ENCODE measurements at places on chromosomes 1 and 21.

DNA sequence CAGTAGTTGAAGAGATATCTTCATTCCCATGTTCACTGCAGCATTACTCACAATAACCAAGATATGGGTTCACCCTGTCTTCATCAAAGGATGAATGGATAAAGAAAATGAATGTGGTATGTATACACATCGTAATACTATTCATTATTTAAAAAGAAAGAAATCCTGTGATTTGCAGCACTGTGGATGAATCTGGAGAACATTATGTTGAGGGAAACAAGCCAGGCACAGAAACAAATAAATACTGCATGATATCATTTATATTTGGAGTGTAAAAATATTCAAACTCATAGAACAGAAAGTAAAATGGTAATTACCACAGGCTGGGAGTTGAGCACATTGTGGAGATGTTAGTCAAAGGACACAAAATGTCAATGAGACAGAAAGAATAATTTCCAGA lies 977.2 kb downstream of the AMY1C start:
- no peak for DNase-seq

- DNase-seq, result peak; percentile 26
Measured at GRCh38 chr1:64514197-64514765, 44.4 kb downstream of the CACHD1 start.

GRCh38 chr1:188670837-188671236 lies 1806.8 kb downstream of the BRINP3 start:
- peak; percentile 62 for DNase-seq

DNA sequence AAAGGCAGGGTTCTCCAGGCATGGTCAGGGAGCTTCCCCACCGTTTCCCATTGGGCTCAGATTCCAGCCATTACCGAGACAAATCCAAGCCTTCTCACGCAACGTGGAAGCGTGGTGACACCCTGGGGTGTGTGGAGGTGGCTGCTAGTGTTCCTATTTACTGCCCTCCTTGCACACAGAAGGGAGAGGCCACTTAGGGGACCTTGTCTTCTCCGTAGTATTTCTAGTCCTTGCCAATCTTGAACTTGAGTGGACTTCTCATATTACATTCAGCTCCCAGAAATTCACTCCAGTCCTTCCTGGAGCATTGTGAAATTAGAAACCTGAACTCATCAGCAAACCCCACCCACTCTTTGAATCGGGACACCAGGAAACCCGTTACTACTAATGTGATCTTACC lies 131.6 kb downstream of the AJAP1 start:
- no peak for DNase-seq

DNA sequence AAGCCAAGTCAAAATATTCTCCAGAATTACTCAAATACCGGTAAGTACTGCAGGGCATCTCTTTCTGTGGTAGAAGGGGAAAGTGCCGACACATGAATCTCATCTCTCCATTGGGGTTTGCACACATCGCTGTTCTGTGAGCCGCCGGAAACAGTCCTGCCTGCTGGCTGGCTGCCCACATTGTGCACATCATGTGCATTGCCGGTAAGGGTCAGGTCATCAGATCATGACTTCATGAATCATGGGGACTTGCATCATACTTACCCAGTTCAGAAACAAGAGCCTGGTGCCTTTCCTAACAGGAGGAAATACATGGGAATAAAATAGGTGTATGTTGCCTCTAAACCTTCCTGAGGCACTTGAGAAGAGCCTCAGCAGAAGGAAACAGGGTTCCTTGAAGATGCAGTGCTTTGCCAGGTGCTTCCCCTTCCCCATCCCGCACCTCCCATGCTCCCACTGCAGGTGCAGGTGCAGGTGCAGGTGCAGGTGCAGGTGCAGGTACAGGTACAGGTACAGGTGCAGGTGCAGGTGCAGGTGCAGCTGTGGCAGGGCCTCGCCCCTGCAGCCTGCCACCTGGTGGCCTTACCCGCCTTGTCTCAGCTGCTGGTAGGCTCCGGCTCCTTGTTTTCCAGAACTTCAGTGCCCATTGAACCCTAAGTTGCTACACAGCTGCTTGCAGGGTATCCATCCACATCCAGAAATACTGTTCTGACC lies 26.5 kb downstream of the GPR137B start:
- peak; percentile 94 for DNase-seq

GRCh38 chr1:230281556-230281955 lies 144.6 kb downstream of the PGBD5 start:
- no peak for DNase-seq

DNA sequence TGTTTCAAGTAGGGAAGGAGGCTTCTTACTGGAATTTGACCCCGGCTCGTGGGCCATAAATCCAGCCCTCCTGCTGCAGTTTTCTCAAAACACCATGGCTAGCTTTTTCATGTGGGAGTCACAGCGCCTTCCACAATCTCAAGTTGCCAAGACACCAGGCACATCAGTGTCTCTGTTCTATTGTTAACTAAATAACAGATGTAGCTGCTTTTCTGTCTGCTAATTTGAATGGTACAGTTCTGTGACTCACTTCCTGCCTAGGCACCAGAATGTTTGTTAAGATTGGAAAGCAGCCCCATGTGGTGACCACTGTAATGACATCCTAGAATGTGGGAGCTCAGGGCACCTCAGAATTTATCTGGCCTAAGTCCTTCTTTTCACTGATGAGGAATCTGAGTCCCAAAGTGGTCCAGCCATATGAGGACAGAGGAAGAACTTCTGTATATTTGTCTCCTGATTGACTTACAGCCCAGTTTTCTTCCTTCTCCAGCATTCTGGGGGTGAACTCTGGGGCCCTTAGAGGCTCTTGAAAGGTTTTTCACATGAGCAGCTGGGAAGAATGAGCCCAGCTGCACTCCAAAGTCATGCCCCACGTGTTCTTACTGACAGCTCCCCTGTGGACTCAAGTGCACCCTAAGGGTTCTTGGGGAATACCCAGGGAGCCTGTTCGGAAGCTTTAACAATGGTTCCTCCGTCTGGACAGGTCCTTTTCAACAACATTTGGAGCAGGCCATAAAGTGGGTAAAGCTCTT lies 27.5 kb downstream of the TRIM45 start:
- DNase-seq, result peak; percentile 66

GRCh38 chr1:161915051-161915503 lies 108.6 kb downstream of the OLFML2B start:
- peak; percentile 27 for DNase-seq

GRCh38 chr21:26153758-26154157 lies 16.8 kb downstream of the APP start:
- DNase-seq, result no peak

DNA sequence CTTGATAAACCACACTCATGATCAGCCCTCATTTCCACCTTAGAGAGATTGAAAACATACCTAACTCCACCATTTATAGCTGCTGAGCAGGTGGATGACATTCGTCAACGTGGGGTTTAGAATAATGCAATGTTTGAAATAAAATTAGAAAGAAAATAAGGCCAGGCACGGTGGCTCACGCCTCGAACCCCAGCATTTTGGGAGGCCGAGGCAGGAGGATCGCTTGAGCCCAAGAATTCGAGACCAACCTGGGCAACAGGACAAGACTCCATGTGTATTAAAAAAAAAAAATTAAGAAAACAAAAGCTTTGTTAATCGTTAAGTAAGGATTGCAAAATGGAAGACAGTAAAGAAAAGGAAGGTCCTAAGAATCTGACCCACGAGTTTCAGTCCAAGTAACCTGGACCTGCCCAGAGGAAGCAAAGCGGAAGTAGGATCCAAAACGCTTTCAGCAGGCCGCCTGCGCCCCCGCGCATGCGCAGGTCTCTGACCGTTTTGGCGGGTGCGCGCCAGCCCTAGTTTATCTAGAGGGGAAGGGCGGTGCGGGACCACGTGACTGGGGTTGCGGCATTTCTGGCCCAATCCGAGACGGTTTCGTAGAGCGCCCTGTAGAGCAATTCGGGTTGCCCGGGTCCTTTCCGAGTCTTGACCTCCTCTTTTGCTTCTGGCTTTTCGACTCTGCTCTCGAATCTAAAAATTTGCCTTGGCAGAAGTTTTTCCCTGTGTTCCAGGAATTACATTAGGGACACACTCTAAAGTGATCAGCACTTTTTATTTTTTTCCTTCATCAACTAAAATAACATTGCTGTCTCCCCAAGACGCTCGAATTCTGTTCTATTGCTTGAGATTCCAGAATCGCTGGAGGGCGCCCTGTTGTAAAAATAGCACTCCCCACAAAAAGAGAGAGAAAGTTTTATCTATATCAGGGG lies 22.5 kb downstream of the ANP32E start:
- peak; percentile 93 for DNase-seq

DNA sequence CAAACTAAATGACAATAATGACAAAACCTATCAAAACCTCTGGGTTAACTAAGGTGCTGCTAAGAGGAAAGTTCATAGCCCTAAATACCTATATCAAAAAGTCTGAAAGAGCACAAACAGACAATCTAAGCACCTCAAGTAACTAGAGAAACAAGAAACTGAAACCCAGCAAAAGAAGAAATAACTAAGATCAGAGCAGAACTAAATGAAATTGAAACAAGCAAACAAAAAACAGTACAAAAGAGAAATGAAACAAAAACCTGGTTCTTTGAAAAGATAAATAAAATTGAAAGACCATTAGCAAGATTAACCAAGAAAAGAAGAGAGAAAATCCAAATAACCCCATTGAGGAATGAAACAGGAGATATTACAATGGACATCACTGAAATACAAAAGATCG lies 44.8 kb upstream of the KIAA0040 start:
- no peak for DNase-seq

DNA sequence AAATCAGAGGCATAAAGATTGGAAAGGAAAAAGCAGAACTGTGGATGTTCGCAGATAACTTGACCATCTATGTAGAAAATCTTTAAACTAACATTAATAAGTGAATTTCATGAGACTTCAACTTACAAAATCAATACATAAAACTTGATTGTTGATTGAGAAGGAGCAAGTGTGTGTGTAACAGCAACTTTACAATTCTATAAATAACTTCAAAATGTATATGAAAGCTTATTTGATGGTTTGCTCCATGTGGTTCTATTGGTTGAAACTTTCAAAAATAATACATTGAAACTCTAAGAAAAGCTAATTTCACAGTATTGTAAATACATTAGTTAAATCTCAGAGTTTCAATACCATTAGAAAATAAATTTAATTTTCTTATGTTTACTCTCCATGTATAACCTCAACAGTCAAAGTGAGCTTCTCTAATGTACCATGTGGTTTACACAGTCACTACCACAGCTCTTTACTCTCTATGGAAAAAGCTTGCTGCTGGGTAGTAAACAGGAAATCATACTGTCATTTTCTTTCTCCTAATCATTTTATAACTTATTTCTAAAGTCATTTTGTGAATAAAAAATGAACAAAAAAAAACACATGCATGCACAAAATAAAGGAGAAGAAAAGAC lies 12.0 kb downstream of the AKT3 start:
- DNase-seq, result no peak

GRCh38 chr1:51915951-51916350 lies 37.4 kb upstream of the NRDC start:
- DNase-seq, result no peak

- DNase-seq, result no peak
Measured at GRCh38 chr1:26863685-26864077, 732 bp downstream of the SFN start.

- DNase-seq, result no peak
Measured at GRCh38 chr1:14371771-14372497, 226.6 kb upstream of the KAZN start.

DNA sequence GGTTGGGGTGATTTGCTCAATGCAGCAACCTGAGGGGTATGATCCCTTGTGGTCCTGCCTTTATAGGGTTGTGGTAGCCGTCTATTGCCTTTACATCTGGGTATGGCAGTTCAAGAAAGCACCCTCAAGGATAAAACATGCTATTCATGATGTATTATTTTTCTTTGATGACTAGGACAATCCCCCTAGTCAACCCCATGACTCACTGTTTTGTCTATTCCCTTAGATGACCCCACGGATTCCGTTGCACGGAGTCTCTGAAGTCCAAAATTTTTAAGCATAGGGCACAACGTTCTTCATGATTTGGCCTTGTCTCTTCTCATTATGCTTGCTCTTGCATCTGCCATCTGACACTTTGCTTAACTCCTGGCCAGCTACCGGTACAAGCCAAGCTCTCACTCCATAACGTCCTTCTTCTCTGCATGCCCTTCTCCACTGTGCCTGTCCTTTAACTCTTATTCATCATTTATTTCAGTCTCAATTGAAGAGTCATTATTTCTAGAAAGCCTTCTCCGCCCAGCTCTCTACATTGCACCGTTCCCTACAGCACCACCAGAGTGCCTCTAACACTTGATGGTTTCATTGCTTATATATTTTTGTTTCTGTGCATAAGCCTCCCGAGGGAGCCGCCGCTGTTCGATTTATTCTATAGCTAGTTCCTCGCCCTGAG lies 838 bp upstream of the DISP1 start:
- DNase-seq, result peak; percentile 40

DNA sequence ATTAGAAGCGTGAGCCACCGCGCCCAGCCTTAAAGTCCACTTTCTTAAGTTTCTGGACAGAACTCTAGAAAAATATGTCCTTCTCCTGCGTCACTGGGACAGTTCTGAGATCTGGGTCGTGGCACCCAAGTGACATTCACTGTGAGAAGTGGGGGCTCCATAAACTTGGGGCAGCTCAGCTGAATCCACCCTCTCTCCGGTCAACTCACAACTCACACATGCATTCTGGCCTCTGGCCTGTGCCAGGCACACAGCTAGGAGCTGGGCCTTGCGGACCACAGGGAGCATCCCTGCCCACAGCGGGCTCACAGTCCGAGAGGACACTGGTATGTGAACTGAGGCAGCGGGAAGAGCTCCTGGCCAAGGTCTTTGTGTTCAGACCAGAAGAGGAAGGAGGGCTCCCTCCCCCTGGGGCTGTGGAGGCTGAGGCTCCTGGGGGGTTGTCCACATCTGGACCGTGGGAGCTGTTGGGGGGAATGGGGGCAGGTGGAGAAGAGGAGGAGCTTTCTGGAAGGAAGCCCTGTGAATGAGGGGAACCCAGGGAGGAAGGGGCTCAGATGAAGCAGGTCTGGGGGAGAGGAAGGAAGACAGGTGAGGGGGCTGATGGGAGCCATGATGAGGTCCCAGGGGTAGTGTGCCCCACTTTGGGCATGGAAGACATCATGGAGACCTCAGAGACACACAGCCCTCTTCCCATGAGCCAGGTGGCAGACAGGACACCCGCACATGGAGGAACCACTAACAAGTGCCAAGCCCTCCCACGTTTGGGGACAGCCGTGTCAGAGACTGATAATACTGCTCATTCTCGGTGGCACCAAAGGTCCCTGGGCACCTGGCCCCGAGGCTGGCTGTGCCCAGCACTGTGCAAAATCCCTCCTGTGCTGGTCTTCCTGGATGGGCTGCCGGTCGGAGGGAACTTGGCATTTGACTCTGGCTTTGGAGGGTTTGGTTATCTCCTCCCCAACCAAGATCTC lies 191.0 kb upstream of the VAMP3 start:
- DNase-seq, result no peak

All from kidney tubule cell (primary cell).